ENCODE measurements at places on chromosomes 1 and 21.

- DNase-seq = no peak
Observed at GRCh38 chr1:206839857-206840256, 25.6 kb upstream of the IL20 start.

DNA sequence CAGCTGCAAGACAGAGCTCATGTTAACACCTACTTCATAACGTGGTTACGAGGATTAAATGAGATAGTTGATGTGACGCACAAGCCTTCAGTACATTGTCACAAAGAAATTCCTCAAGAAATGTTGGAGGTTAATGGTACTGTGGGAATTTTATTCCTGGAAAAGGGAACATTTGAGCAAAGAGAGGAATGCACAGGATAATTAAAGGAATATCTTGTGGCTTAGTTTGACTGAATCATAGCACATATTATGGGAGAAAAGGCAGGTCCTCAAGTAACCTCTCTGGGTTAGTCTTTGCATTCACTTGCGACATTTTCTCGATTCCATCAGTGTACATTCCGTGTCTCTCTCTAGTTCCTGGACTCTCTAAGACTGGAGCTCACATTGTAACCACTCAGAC is 300.2 kb upstream of the DUSP10 start:
- DNase-seq = no peak

DNA sequence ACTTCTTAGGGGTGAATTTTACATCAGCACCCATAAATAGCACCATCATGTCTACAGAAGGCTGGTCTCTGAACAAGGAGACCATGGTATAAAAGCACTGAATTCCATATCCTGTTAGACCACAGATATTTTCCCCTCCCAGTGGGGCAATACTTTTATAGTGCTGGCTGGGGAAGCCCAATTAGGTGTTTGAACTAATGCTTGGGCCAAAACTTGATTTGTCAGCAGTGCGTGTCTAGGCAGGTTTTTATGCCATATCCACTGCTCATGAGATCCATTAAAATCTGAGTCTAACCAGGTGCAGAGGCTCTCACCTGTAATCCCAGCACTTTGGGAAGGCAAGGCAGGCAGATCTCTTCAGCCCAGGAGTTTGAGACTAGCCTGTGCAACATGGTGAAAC is 623.0 kb downstream of the NPHP4 start:
- DNase-seq = no peak

DNA sequence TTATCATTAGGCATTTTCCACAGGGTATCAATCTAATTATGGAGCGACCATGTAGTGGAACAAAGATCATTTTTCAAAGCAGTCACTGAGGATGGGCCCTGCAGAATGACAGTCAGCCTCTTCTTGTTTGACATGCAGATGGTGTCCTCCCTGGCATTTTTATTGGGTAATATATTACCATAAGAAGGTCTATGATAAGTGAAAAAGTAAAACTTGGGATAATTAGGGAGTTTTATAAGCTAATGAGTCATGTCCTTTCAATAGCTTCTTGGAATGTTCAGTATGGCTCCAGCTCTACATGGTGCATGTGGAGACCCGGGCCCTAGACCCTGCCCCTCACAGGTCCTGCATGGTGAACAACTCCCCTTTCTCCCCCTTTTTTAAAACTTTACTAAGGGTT is 232.2 kb upstream of the COA6 start:
- DNase-seq = no peak

DNA sequence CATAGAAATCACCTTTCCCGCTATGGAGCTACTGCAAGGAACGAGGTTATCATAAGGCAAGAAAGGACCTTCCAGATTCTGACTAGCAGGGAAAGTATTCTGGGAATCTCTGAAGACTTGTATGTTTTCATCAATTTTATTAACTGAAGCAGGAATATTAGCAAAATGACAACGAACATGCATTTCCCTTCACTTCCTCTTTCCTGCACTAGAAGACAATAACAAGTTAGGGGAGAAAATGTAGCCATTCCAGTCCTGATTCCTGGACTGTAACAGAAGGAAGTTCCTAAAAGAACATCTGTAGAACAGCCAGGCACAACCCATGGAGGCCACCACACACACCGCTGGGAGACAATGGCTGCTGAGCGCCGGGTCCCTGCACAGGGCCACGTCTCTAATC is 106.8 kb downstream of the RAVER2 start:
- DNase-seq = no peak
